ENCODE measurements at places on chromosomes 7 and 10.

- no peaks in the 10 kb centered on the region for H3K27me3 ChIP-seq
- no peak overlapping the region for H3K27ac ChIP-seq
- no peaks in the 10 kb centered on the region for H3K36me3 ChIP-seq
- no peak overlapping the region for H3K4me3 ChIP-seq
- H3K4me1 ChIP-seq: no peaks in the 10 kb centered on the region
These were observed 4.8 kb upstream of the SGPL1 start for GRCh38 chr10:70810967-70811366.

- H3K4me3 ChIP-seq: peak overlapping the region; percentile 97
- no peaks in the 10 kb centered on the region for H3K27me3 ChIP-seq
- H3K4me1 ChIP-seq: peaks cover 8% of the 10 kb centered on the region
- peak; percentile 53 for DNase-seq
- peaks cover 47% of the 10 kb centered on the region for H3K36me3 ChIP-seq
These were observed 1.3 kb downstream of the REPIN1 start for GRCh38 chr7:150369748-150370501.

DNA sequence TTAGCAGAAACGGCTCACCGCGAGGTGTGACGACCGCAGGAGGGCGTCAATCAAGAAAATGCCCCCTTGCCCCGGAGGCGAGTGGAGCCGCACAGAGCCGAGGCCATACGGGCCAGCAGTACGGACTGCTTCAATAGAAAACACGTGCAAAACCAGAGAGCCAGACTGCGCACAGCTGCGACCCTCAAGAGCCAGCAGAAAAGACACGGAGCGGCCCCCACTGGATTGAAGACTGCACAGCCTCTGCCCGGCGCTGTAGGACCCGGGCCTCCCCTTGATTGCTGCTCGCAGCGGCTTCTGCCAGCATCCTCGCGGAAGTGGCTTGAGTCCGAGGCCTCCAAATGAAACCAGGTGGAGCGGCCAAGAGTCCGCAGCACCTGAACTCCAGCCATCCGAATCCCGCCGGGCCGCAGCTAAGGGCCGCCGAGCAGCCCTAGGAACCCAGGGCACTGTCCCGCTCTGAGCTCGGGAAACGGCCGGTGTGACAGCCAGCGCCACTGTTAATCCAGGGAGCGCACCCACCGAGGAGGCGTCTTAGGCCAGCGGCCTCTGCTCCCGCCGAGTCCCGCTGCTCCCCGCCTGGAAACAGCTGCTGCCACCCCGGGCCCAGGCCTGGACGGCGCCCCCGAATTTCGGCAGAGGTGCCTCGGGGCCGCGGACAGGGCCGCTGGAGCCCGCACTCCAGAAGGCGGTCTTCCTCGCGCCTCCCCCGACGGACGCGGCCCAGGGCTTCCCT, 660 bp upstream of the HHEX start:
- no peaks in the 10 kb centered on the region for H3K36me3 ChIP-seq
- no peak for DNase-seq
- no peaks in the 10 kb centered on the region for H3K27me3 ChIP-seq

DNA sequence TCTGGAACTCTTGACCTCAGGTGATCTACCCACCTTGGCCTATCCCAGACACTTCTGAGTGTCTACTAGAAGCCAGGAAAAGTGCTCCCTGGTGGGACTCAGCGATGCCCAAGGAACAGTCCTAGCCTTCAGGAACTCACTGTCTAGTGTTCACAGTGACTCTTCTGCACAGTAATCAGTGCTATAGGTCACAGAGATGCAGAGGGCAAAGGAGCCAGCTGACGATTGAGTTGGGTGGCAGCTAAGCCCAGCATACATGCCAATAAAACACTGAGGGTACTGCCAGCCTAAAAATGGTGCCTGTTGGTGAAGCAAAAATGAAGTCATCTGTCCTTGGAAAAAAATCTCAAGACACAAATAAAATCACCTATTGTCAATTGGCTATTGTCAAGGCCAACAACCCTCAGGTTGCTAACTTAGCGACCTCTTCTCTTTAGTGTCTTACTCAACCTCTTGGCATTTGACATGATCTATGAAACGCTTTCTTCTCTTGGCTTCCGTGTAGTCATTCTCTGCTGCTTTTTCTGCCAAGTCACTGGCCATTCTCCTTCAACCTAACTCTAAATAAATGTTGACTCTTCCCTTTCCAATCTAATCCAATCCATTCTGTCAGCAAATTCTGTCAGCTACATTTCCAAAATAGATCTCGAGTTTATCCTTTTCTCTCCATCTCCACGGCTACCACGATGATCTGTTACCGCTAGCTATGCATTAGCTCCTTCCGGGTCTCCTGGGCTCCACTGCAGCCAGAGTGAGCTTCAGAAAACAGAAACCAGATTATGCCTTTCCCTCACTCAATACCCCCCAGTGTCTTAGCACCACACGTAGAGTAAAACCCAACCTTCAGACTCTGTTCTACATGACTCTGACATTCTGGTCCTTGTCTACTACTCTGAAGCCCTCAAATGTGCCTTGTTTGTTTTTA, 99.2 kb downstream of the ATXN7L1 start:
- H3K36me3 ChIP-seq: peaks cover under 1% of the 10 kb centered on the region
- H3K4me3 ChIP-seq: no peak overlapping the region
- no peak for DNase-seq
- H3K27me3 ChIP-seq: no peaks in the 10 kb centered on the region

GRCh38 chr10:52128056-52128683, 185.9 kb upstream of the DKK1 start:
- H3K36me3 ChIP-seq: no peaks in the 10 kb centered on the region
- no peak overlapping the region for H3K4me3 ChIP-seq
- no peak overlapping the region for H3K27ac ChIP-seq
- H3K4me1 ChIP-seq: no peaks in the 10 kb centered on the region

Data from ascending aorta (tissue), 2 donors.